ENCODE measurements at places on chromosomes 6 and 20.

GRCh38 chr6:17656644-17657043 lies 50.1 kb downstream of the NUP153 start:
- DNase-seq, result no peak

DNA sequence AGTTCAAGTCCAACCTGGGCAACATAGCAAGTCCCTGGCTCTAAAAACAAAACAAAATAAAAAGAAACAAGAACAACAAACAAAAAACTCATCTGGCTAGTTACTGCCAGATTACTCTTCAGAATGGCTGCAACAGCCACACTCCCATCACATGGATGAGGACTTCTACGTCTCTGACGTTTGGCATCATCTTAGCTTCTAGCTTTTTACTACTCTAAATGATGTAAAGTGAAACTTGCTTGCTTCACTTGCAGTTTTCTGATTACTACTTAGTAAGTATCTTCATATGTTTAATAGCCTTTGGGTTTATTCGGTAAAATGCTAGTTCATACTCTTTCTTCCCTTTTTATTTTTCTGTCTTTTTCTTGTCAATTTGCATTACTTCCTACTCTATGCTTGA lies 161.1 kb upstream of the CARMIL1 start:
- DNase-seq, result no peak

DNA sequence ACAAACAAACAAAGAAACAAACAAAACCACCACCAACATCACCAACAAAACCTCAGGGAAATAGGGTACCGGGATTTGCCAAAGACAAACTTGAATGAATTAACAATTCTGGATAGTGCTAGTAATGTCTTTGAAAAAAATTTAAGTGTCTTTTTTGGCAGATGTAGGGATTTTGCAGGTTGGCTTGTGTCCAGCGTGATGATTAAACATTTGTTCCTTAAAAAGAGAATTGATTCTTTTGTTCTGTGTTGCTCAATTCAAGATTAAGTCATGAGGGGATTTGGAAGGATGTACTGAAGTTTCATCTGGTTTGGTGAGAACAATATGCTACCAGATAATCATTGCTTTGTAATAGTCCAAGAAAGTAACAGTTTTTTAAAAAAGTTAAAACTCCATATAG lies 125.1 kb upstream of the HS3ST5 start:
- DNase-seq, result no peak

- no peak for DNase-seq
Observed at GRCh38 chr6:89414215-89414614, 2.1 kb upstream of the RRAGD start.

DNA sequence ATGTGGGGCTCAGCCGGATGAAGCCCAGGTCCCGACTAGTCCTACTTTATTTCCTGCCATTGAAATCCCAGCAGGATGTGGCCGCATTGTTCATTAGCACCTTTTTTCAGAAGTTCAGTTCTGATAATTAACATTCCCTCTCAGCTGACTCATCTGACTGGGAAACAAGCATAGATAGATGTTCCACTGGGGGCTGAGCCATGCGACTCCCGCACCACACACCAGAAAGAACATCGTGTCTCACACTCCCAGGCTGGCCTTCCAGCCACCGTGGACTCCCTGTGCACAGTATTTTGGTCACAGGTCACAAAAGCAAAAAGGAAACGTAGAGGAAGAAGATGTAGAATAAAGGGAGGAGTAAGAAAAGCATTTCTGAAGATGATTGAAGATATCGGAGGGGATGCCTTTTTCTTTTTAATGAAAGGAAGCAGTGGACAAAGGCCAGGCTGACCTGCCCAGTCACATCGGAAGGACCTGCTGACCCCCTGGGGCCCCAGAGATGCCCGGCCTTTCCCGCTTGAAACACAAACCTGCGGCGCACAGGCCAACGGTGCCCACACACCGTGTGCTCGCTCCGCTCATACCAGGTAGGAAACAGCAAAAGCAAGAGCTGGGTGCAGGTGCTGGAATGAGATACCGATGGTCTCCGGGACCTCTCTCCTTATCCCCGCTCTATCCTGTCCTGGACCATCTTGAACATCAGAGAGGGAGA lies 11.8 kb downstream of the RPS6KA2 start:
- no peak for DNase-seq

DNA sequence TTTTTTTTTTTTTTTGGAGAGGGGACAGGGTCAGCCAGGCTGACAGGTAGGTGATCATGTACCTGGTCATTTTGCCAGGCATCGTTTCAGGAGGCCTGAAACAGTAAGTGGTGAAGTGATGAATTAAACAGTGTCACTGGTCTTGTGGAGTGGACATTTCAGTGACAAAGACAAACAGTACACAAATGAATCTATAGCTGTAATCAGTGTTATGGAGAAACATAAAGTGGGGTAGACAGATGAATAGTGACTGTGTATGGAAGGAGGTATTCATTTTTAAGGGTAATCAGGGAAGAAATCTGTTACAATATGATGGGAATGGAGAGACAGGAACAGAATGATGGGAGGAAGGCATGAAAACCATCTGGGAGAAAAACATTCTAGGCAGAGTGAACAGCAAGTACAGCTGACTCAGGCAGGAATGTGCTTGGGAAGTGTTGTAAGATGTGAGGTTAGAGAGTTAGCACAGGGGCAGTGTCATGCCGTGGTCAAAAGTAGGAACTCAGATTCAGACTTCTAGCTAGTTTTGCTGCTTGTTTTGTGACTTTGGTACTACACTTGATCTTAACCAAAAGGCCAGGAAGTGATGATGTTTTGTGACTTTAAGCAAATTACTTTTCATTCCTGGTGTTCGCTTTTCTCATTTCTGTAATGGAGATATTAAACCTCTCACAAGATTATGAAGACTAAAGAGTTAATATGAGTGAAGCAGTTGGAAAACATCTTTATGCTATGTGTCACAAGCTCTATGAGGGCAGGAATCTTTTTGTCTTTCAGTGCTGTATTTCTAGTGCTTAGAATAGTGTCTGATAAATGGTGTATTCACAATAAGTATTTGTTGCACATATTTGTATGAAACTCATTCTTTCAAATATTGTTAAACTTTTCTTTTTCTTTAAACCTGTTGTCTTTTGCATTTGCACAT lies 43.4 kb downstream of the QKI start:
- DNase-seq, result no peak

- DNase-seq, result no peak
Observed at GRCh38 chr6:84137989-84138575, 89.4 kb downstream of the CEP162 start.

DNA sequence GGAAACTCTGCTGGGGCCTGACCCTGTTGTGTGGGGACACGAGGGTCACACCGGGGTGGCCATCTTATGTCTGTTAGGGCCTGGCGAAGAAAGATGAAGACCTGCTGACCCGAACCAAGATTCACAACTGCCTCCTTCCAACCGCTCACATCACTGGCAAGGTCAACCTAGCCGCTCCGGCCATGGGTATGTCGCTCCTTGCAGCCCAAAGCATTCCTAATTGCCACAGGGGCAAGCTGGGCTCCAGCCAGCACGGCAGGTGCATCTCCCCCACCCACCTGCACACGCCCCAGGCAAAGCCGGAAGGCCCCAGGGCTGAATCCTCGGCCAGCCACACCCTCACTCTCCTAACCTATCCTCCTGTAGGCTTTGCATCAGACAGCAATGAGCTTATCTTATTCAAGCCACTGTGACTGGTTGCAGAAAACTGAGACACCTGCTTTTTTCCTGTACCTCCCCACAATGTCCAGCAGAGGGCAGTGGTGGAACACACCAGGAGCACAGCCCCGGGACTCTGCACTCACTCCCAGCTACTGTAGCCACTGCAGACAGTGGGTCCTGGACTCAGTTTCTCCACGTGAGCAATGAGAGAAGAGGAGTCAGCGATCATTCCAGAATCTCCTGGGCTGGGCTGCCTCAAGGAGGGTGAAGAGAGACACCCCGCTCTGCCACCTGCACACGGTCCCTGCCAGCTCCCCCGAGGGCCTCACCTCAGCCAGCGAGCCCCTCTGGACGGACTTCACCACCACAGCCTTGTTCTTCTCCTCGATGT lies 170.2 kb downstream of the PREX1 start:
- DNase-seq, result peak; percentile 19

DNA sequence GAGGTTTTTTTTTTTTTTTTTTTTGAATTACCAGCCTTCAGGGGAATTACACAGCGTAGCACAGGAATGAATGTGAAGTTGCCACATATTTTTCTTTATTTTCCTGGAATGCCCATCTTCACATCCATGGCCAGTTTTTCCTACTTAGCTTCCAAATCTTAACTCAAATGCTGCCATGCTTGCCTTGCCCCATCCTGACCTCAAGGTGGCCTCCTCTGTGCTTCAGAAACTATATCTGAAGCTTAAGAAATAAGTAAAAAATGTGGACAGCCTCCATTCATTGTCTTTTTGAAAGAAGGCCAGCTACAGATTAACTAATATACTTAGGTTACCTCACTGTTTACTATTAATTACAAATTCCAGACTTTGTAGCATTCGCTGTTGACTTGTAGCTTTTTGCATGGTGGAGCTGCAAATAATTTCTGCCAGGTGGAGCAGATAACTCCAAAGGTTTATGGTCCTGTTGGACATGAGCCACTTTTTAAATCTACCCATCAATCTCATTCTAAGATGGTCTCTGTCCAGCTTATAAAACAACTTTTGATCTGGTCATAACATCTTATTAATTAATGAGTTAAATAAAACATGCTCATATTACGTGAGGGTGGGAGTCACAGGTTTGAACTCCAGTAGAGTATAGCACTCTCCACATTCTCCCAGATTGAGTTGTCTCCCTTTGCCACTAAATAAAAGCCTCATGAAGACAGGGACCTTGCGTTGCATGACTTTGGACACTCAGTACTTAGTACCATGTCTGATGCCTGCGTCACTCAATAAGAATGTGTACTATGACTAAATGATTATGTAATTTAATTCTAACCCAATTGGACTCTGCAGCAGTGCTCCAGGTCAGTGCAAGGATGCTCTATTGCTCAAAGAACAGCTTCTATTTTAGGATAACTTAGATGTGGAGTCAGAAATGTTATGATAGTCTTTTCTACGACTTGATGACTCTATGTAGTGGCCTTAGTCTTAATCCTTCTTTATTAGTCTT lies 678.6 kb upstream of the CITED2 start:
- no peak for DNase-seq

DNA sequence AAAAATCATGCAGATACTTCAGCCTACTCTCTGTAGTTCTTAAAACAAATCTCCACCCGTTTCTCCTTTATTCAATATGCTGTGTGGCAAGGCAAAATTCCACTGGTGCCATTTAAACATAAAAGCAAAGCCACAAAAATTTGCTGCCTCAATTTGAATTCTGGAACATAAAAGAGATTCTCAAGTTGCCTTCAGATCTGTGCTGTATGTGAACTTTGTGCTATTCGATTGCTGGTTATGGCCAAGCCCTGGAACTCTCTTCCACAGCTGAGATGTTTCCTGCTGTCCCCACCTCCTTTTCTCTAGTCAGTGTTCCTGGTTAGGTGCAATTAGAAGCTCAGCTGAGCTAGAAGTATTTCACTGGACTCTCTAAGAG lies 395.3 kb upstream of the BTBD3 start:
- DNase-seq, result no peak

DNA sequence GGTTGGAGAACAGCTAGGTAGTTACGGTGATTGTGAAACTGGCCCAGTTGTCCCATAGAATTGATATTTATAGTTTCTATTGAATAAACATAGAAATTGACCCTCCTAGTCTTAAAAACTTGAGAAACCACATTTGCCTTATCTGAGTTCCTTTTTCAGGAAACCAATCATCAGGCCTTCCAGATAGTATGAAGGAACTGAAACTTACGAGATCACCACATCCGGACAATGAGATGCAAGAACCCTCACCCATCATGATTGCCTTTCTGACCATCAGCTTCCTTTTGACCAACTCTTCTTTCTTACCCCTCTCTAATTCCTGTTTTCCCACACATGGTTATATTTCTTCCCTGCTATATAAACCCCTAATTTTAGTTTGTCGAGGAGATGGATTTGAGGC lies 21.8 kb downstream of the SLC35F1 start:
- no peak for DNase-seq

DNA sequence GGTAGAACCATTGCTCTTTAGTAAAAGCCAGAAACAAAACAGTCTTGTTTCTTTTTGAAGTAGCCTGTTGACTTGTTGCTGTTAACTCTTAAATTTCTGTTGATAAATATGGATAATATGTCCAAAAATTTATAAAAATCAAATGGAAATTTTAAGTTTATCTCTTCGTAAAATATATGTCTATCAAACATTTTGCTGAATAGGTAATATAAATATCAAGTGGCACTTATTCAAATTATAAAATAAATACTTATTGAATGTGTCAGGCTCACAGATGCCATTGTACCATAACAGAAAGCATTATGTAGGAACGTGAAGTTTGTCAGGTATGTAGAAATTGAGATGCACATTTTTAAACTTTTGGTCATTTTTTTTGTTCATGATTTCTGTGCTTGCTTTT lies 216.5 kb downstream of the ARID1B start:
- DNase-seq, result no peak

- no peak for DNase-seq
Observed at GRCh38 chr20:23629017-23629541, 8.7 kb downstream of the CST3 start.

DNA sequence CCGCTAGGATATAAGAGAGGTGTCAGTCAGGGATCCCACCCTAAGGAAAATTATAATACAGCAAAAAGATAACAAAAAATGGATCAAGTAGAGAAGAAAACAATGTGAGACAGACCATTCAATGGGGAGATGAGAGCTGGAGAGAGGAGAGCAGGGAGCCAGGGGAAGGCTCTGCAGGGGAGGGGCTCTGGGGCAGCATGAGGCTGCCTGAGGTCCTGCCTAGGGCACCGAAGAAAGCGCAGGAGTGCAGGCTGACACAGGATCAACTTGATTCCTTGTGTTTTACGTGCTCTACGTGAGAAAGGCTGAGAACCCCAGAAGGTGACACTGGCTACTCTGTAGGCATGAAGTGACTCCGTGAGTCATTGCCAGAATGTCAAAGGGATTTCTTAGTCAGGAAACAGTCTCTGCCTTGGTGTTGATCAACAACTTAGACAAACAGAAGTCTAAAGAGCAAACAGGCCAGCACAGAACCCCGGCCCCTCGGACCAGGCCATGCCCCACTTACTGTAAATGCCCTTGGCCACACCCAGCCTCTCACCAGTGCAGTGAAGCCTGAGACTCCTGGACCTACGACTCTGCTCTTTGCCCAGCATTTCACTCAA lies 290.1 kb upstream of the PRDM1 start:
- DNase-seq, result no peak

DNA sequence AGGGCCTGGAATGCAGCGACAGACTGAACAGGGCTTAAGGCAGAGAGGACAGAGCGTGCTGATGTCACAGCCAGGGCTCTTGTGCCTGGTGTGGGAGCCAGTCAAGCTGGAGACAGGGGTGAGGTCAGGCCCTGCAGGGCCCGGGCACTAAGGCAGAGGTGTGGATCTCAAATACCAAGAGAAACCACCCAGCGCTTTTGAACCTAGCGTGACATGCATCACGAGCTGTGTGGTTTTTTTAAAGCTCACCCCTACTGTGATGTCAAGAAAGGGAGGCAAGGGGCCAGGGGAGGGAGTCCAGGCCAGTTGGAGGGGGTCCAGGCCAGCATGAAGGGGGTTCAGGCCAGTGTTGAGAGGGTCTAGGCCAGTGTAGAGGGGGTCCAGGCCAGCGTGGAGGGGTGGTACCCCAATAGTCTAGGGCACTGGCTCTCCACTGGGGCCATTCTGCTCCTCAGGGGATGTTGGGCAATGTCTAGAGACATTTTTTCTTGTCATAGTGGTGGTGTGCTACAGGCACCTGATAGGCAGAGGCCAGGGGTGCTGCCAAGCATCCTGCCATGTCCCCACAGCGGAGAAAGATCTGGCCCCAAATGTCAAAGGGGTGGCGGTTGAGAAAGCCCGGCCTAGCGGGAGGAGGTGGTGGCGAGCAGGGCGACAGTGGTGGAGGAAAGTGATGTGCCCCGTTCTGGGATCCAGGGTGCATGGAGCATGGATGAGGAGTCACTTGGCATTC lies 42.6 kb downstream of the RBM38 start:
- no peak for DNase-seq

Data from NCI-H748 treated with DMSO at 0.1 percent for 48 hours (cell line).